Renal pelvis (tissue), 12 donors: ENCODE measurements at places on chromosomes 6 and 20. TPM values are rescaled to one million over a fixed set of nuclear protein-coding genes. Genes with fewer than 3 reads are reported as not detected.

DNA sequence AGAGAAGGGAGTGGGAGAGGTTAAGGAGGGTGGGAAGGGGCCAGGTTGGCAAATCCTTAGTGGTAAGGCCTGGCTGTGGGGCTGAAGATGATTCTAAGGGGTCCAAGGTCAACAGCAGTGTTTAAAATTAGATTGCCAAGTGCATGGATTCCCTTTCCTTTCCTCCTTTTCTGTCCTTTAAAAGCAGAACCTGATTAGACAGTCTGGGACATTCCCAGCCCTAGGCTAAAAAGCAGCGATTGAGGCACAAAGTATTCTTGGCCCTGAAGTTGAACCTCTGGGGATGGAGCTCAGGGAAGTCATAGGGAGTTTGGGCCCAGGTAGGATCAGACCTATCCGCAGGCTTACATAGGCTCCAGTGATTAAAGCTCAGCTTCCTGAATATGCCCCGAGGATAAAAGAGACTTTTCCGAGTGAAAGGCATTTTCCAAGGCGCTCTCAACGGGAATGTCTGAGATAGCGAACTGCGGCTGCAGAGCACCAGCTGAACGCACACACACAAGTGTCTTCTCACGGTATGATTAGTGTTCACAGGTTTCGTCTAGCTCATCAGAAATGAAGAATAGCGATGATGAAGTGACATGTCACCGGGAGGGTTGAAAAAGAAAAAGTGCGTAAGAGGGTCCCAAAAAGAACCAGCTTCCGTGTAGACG, 787 bp upstream of the CARMIL1 start:
- no peak for DNase-seq

- DNase-seq = no peak
These were observed 569.2 kb downstream of the TFAP2B start for GRCh38 chr6:51387907-51388306.

The DDX43 gene
- 0.92 TPM for polyA plus RNA-seq

The FRK gene
- polyA plus RNA-seq = 3.5 TPM

- DNase-seq = no peak
These were observed 1.2 kb upstream of the TP53RK start for GRCh38 chr20:46690219-46691106.

The TNNC2 gene
- 3.7 TPM for polyA plus RNA-seq

DNA sequence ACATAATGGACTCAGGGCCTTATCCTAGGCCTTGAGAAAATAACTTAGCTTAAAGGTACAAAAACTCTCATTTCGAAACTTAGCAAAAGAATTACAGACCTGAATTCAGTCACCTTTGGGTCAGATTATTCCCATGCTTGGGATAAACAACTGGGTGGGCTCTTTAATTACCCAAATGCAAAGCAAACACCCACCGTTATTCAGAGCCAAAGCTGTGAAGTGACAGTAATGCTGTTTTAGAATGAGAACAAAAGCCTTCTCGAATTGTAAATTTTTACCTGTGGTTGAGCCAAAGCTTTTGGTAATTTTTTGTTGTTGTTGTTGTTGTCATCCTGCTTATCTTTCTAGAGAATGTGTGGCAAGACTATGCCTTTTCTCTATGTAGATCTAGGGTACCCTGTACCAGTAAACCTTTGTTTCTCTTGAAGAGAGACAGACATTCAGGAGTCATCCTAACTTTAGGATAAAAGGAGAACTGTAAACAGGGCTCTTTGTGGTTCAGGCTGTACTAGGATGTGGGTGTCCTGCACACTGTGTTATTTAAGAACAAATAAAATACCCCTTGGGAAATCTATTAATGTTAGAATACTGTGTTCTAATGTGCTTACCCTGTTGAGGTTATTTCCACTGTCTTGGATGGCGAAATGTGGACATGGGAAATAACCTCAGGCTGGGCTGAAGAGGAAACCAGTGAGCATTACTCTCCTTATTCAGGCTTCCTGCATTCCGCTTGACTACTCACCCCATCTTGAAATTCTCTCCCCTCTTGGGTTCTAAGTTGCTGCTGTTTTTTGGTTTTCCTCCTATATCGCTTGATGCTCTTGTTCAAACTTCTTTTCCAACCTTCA, 480.7 kb downstream of the CD83 start:
- DNase-seq = no peak

GRCh38 chr6:149335924-149336608, 18.6 kb downstream of the TAB2 start:
- no peak for DNase-seq

GRCh38 chr20:41185013-41185757, 47.8 kb downstream of the PLCG1 start:
- no peak for DNase-seq

The OR2B3 gene
- not detected for polyA plus RNA-seq

GRCh38 chr6:45816674-45817297, 198.9 kb downstream of the CLIC5 start:
- no peak for DNase-seq

The COL19A1 gene
- polyA plus RNA-seq = 3.7 TPM

The COL20A1 gene
- polyA plus RNA-seq = 0.95 TPM

DNA sequence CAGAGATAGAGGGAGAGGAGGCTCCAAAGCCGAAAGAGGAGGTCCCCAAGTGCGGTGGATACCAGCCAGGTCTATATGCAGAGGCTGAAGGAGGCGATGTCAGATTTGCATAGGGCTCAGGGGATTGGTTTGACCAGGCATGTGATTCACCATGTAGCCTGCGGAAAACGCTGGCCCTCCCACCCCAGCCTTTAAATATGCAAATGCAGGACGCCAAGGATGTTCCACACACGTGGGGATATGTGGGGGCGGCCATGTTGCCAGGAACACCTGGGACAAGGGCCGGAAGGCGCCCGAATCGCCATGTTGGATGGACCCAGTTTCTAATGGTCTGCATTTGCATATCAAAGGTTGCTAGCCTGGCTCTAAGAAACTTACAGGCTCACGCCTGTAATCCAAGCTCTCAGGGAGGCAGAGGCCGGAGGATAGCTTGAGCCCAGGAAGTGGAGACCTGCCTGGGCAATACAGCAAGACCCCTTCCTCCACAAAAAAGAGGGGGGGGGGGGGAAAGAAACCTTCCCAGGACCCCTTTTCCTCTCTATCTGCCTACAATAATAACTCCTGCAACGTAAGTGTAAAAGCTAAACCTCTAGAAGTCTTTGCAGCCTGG, 110.5 kb downstream of the TULP4 start:
- no peak for DNase-seq
